ENCODE measurements at places on chromosomes 3 and 15. TPM values are rescaled to one million over a fixed set of nuclear protein-coding genes. Genes with fewer than 3 reads are reported as not detected.

The PIGX gene
- total RNA-seq, result 26.9 TPM

The MYRIP gene
- total RNA-seq, result 0.07 TPM

GRCh38 chr15:69357773-69358771 is 56.1 kb upstream of the KIF23 start:
- DNase-seq, result peak; percentile 46

DNA sequence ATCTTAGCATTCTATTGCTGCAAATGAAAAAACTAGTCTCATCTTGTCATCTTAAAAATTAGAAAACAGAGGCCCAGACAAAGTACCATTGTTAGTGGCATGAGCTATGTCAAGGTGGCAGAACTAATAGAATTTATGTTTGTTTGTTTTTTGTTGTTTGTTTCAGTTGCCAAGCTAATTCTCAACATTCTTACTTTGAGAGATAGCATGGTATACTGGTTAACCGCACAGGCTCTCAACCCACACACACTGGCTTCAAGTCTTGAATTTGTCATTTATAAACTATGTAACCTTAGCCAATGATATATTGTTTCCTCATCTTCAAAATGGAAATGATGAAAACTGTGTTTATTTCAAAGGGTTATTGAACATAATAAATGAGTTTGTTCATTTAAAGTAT is 367.6 kb upstream of the PLSCR5 start:
- DNase-seq, result no peak

GRCh38 chr15:39228889-39229288 is 352.0 kb upstream of the THBS1 start:
- no peak for DNase-seq

- no peak for DNase-seq
Observed at GRCh38 chr3:140007081-140007480, 72.1 kb downstream of the CLSTN2 start.

DNA sequence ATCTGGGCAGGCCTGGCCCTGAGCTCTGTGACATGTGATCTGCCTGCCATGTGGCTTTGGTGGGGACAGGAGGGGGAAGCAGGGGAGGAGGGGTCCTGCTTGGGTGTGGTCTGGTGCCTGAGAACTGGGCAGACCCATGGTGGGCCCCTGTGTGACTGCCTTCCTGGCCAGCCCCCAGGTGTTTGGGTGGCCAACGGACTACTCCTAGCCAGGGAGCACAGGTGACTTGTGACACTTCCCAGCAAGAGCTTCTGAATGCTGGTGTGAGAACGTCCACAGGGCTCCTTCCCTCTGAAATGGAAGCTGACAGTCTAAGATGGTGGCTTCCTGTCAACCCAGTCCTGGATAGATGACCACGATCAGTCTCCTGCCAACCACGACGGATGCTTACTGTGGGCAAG is 136.1 kb upstream of the MEF2A start:
- no peak for DNase-seq

DNA sequence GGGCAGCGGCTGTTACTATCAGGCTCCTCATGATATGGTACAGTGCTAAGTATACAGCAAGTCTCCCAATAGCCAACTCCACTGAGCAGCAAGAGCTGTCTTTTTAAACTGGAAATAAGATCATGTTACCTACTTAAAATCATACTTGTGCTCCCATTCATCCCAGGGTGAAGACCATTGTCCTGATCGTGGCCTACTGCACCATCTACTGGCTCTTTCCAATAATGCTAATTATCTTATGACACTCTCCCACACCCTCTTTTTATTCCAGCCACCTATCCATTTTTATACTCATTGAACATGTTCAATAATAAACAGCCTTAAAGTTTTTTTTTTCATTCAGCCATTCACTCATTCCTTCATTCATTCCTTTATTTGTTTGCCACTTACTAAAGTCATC is 117.7 kb downstream of the GBE1 start:
- DNase-seq, result no peak

- no peak for DNase-seq
Observed at GRCh38 chr15:65211482-65211982, 259 bp upstream of the CILP start.

- no peak for DNase-seq
Observed at GRCh38 chr15:68578980-68579935, at the start of gene CORO2B. Gene CORO2B, plus strand, starts transcription at chr15:68578993. Its CDS starts 270 bp downstream, at chr15:68579263.

DNA sequence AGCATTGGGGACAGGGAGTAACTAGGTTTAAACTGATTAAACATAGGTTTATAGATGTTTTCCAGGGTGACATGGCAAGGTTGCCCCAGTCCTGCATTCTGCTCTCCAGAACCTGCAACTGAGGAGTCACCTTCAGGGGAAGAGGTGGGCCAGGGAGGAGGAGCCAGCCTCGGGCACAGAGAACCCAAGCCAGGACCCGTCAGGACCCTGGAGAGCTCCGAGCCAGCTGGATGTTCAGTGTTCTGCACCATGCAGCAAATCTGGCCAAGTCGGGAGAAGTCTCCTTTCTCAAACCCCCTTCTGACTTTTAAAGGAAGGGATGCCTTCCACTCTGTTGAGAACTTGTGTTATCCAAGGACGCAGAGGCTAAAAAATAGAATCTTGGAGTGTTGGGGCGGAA is 62.1 kb upstream of the SLC6A11 start:
- peak; percentile 55 for DNase-seq

- no peak for DNase-seq
Observed at GRCh38 chr3:23859012-23859743, 53.4 kb downstream of the UBE2E1 start.

DNA sequence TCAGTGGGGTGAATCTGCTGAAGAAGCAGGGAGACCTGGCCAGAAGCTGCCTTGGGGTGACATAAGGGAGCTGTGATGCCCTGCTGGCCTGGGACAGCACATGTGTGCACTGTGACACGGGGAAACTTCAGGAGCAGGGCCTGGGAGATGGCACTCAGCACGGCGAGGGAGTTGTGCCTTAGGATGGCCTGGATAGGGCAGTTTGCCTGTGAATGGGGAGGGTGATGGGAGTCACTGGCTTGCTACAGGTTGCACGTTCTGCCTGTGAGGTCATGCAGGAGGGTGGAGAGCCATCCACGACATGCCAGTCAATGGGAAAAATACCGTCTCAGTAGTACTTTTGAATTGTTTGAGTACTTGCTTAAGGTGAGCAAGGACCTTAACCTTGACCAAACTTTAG is 76.8 kb upstream of the UBE3A start:
- DNase-seq, result no peak

DNA sequence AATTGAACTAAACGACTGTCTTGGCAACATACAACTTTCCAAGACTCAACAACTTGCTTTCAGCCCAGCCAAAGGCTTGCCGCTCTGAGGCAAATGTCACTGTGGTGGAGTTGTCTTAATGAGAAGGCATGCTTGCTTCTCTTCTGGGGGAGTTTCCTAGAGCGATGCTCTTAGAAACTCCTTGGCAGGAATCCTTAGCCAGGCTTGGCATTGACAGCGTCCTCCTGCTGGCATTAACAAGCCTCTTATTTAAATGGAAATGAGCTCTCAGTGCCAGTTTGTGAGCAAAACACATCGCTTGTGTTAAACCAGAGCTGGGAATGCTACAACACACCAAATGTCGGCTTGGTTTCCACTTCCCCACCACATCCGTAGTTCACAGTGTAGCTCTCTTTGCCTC is 265.5 kb upstream of the TPRG1 start:
- no peak for DNase-seq

DNA sequence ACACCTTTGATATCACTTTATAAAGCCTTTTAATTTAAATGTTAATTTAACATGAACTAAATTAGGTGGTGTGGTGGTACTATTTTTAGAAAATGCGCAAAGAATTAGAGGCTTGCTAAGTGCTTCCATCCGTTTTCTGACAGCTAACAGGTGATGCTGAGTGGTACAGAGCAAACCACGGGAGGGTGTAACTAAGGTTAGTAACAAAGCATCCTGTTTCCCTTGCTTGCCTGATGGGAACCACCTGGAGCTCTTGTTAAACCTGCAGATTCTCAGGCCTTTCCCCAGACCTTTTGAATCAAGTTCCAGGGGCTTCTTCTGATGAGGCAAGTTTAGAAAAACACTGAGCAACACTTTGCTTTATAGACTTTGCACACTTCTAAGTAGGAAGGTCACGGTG is 101.0 kb downstream of the ATG7 start:
- DNase-seq, result no peak

GRCh38 chr3:33149342-33149741 is 35.5 kb downstream of the CRTAP start:
- no peak for DNase-seq

Data from K562 (cell line).